ENCODE measurements at places on chromosomes 6 and 20.

DNA sequence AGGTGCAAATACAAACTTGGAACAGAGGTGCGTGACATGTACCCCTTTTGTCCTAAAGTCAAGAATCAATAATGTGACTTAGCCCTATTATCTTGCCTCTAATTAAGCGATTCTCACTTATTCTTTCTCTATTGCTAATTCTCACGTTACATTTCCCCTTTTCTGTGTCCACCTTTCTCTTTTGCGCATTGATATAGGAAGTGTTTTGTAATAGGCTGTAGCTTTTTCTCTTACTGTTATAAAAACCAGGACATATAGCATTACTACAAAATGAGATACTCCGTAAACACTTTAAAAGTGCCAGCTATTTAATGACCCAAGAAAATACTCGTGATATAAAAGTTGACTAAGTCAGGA, 669 bp upstream of the TMEM30A start:
- no peak for DNase-seq

DNA sequence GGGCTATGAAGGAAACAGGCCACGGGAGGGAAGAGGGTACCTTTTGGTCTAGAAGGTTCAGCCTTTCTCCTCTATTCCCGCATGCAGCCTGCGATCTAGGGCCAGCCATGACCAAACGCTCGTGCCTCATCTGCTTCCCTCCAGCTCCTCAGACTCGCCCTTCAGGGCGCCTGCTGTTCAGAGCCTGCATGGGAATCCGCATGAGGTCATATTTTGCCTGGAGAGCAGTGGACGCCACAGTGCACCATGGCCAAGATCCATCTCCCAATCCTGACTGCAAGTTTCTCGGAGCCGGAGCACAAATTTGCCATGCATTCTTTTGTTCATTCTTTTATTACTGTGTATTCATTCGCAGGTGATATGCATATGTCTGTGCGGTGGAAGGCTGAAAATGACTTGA, 608.1 kb downstream of the QKI start:
- DNase-seq, result no peak

DNA sequence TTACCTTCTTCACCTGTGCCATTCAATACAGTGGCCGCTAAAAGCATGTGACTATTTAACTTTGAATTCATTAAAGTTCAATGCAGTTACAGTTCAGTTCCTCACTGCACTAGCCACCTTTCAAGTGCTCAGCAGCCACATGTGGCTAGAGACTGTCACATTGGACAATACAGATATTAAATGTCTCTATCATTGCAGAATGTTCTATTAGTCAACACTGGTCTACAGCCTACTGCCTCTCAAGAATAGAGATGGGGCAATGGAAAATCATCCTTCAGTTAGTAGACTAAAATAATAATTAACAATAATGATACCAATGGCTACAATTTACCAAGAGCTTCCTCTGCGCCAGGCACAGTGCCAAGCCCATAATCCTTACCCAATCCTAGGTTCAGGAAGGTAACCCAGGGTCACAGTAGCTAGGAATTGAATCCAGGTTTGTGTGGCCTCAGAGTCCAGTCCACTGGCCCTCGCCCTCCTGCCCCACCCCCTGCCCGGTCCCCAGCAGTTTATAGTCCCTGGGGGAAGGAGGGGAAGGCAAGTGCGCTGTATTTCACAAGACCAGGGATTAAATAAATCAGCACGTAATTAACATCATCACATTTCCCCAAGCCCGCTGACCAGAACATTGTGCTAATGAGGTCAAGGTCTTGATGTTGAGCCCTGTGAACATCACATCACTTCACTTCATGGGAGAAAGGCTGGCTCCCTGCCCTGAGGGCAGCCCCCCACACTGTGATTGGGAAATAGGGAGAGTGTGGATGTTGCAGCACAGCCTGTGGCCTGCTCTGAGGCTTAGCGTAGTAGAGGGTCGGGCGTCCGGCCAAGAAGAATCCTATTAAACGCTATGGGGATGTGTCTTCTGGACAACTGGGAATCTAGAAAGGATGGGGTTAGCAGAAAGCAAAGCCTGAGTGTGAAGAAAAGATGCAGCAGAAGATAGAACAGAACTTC, 147.2 kb downstream of the VEGFA start:
- DNase-seq, result no peak

GRCh38 chr6:45872827-45873365, 142.8 kb downstream of the CLIC5 start:
- no peak for DNase-seq

GRCh38 chr20:44282192-44282591, 28.8 kb downstream of the FITM2 start:
- no peak for DNase-seq

DNA sequence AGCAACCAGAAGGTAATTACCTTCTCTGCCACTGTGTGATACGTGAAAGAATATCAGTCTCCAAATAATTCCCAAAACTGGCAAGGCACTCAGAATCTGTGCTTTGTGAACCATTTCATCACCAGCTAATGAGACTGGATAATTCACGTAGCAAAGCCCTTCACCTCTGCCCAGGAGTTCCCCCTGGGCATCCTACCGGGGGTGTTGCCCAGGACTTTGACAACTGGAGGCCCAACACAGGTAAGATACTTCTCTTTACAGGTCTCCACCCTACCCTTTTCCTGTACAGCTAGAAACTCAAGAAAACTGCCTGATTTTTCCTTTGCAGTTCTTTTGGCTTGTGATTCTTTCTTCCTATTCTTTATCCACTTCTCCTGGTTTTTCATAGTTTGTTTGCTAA, 2.7 kb upstream of the CD24 start:
- DNase-seq, result no peak

- peak; percentile 25 for DNase-seq
Measured at GRCh38 chr6:157323966-157324300, 614 bp upstream of the TMEM242 start.

DNA sequence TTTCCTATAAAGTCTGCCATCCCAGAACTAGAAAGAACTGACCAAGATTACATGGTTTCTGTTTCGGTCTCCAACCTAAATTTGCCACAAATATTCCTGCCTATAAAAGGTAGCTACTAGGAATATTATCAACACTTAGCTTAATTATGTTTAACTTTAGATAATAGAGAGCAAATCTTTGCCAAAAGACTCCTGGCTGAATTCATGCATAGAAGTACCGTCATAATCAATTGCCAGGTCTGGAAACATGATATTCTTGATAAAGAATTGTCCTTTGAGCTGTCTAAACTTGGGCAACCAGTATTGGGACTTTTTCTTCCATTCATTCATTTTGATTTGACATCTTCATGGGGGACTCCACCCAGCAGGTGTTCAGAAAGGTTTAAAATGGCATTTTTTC, 22.4 kb downstream of the CALHM6 start:
- DNase-seq, result no peak

DNA sequence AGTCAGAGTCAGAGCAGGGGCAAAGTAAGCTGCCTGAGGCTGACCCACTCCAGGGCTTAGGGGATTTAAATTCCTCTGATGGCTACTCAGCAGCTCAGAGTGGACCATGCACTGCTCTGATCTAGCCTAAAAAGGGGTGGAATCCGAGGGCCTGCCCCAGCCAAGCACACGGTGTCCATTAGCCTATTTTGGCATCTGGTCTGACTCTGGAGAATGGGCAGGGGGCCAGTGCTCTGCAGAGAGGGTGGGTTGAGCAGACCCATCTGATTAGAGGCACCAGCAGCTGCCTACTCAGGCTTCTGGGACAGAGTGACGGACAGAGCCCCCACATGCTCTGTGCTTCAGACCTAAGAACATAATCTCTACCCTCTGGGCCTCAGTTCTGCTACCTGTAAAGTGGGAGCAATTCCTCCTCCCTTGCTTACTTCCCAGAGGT, 25.9 kb upstream of the TGM2 start:
- no peak for DNase-seq

GRCh38 chr20:2125474-2126112, 24.0 kb downstream of the STK35 start:
- no peak for DNase-seq

GRCh38 chr6:50831186-50831585, 12.5 kb downstream of the TFAP2B start:
- no peak for DNase-seq

DNA sequence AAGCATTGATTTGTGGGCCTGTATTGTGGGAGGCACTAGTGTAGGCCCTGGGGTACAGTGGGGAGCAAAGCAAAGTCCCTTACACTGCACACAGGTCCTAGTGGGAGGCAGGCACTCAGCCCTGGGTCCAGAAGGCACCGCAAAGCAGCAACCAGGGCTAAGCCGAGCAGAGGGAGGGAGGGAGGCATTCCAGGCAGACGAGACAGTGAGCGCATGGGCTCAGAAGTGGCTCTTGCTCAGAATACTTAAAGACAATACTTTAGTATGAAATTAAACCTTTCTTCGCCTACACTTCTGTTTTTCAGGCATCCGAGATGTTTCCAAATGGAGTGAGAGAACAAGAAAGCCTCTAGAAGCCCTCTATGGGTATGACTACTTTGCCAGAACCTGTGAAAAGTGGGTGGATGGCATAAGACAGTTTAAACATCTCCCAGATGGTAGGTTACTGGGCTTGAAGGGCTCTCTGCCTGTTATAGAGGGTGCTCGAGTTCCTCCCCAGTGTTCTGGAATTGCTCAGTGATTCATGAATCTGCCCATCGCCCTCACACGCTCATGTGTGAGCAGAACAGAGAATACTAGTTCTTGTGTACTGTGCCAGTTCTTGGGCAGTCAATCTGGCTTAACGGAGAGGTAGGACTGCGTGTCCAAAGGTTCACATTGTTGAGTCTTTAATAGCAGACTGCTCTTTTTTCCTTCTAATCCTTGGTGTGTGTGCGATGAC, 18.7 kb downstream of the BPHL start:
- DNase-seq, result no peak

- no peak for DNase-seq
Measured at GRCh38 chr6:25242567-25242966, 36.6 kb upstream of the CARMIL1 start.

- peak; percentile 22 for DNase-seq
Measured at GRCh38 chr6:137217801-137218472, 1.2 kb downstream of the IFNGR1 start.
